Chondrocyte (in vitro differentiated cells): ENCODE measurements at places on chromosomes 3 and 15.

GRCh38 chr3:28232659-28233058, 8.8 kb upstream of the CMC1 start:
- DNase-seq = no peak

DNA sequence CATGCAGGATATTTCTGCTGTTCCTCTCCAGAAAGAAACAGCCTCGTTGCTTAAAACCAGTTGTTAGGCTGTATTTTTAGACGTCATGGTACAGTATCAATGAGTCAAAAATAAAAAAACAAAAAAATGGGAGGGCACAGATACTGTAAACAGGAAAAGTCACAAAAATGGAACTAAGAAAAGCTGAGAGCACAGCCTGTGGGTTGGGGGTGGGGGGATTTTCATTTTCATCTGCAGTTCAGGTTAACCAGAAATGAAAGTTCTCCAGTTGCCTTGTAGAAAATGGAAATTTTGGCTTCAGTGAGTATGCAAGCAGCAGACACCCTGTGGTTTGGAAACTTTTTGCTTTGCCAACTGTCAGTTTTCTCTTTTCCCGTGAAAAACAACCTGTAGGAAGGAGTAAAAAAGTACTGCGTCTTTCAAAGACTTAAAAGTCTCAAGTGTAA, 59.0 kb downstream of the FRMD4B start:
- DNase-seq = no peak

DNA sequence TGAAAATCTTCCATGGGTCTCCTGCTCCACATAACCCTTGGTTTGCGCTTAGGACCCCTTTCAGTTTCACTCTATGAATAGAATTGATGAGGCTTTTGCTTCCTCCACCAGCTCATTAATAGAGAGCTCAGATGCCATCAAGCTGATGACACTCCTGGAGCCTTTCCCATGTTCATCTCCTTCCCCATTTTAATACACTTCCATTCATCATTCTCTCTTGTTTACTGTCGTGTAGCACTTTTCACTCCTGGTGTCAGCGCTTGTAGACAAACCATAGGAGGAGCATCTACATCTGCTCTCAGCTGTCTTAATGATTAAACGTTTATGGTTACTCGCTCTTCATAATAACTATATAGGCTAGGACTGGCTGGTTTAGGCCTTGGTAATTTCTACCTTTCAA, 363.5 kb downstream of the EPHB1 start:
- DNase-seq = no peak

GRCh38 chr3:16174976-16175901, 759 bp downstream of the GALNT15 start:
- DNase-seq = no peak

DNA sequence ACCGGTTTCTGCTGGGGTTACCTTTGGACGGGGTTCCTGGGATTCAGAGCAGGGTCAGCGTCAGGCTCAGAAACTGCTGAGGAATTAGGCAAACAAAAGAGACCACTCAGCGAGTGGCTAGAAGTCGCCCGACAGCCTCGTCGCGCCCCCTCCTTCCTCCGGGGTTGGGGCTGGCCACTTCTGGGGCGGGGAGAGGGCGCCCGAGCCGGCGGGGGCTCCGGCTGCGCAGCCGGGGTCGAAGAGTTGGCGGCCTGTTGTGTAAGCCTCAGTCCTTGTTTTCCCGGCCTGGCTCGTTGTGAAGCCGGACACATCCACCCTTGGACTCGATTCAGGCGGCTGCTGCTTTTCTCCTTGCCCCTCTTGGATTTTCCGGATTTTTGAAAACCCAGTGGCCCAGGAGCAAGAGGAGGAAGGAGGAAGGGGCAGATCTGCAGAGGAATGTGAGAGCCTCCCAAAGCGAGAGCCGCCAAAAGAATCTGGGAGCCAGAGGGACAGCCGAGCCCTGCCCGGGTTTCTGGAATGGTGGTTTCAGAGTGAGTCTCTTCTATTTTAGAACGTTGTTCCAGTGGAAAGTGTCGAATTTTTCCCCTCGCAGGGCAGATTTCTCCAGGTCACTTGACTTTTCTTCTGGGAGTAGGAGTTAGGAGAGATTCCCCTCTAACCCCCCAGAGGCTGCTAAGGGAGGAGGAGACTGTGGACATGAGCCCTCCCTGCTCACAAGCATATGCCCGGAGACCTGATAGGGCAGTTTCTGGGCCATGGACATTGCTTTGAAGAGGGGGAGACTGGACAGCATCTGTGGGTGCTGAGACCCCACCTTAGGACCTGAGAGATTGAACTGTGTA, 666 bp downstream of the SNX33 start:
- no peak for DNase-seq

GRCh38 chr15:25059698-25060471, 105.1 kb downstream of the SNRPN start:
- DNase-seq = peak; percentile 72

- no peak for DNase-seq
Observed at GRCh38 chr3:70108072-70108471, 108.5 kb downstream of the SAMMSON start.

- DNase-seq = no peak
Observed at GRCh38 chr15:38440353-38441129, 13.4 kb upstream of the FAM98B start.

DNA sequence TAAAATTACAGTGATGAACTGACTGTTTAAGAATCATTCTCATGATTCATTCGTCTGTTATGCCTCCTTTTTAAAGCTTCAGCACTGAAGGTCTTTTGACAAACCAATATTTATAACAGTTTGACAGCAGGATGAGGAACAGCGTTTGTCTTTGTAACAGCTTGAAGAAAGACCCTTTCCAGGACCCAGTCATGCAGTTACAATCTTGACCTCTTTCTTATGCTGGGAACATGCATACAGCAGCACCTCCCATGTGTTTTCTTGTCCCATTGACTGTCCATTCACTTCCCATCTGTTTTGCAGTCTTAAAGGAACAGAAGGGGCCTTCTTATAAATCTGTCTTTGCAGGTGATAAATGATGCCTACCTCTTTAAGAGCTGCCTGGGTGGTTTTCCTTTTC, 87.2 kb downstream of the OPA1 start:
- DNase-seq = no peak

DNA sequence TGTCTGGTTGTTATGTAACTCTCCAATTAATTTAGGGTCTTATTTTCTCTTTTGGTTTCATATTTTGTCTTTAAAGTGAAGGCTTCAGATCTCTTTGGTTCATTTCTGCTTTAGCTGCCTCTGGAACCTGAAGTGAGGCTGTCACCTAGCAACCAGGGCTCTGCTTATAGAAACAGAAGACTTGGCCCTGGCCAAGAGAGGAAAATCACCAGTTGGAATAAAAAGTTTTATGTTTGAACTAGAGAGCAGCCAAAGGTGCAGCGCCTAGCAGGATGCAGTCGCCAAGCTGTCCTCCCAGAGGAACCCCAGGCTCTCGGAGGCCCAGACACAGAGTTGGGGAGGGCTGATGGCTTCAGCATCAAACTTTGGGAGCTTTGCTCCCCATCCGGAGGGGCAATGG, 41.1 kb downstream of the LYZL4 start:
- no peak for DNase-seq

GRCh38 chr3:101962055-101962454, 112.7 kb downstream of the NFKBIZ start:
- DNase-seq = no peak

GRCh38 chr3:25707268-25707926, 42.7 kb upstream of the TOP2B start:
- no peak for DNase-seq

- no peak for DNase-seq
Observed at GRCh38 chr3:187594272-187594671, 75.9 kb downstream of the SST start.

DNA sequence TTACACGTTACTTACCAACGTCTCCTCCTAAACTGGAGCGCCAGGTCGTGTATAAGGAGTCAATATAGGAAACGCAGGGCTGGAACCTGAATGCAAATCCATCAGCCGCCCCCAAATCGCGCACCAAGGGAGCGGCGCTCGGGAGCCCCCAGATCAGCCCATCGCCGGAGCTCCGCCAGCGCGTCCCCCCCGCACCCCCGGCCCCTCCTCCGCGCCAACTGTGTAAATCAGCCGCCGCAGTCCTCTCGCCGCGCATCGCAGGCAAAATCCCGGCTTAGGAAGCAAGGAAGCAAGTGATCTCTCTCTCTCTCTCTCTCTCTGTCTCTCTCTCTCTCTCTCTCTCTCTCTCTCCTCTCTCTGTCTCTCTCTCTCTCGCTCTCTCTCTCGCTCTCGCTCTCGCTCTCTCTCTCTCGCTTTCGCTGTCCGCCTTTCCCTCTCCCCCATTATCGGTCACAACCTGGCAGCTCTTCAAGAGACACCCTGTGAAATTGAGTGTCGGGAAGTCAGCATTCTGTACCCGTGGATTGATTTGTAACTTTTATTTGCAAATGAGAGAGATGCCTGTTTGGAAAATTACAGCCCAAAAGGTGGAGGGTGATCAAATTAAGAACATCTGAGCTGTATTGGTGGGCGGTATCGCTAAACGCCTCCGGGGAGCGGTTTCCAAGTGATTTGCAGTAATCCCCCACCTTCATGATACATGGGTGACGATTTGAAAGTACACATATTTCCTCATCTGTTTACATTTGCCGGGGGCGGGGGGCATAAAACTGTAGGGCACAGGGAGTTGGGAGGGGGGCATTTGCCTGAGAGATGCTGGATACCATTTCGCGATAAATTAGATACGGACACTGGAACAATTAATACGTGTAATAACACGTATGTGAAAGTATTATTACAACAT, 645 bp upstream of the SLITRK3 start:
- peak; percentile 61 for DNase-seq

DNA sequence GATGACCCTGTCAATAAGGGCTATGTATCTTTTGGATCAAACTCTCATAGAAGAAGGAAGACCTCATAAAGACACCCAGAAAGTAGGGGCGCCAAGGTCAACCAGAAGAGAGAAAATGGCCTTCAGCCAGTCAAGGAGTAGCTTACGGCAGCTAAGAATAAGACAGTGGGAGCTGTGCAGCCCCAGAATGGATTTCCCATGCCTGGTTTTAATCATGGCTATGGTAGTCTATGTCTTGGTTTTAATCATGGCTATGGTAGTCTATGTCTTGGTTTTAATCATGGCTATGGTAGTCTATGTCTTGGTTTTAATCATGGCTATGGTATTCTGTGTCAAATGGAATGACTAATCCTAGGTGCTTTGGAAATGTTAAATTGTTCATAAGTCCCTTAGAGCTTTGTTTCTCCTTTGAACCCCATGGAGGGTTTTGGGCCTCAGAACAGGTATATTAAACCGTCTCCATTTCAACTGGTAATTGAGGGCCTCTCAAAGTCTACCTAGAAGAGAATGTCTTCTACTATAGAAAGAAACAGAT, 742.0 kb upstream of the CFAP20DC start:
- DNase-seq = no peak

DNA sequence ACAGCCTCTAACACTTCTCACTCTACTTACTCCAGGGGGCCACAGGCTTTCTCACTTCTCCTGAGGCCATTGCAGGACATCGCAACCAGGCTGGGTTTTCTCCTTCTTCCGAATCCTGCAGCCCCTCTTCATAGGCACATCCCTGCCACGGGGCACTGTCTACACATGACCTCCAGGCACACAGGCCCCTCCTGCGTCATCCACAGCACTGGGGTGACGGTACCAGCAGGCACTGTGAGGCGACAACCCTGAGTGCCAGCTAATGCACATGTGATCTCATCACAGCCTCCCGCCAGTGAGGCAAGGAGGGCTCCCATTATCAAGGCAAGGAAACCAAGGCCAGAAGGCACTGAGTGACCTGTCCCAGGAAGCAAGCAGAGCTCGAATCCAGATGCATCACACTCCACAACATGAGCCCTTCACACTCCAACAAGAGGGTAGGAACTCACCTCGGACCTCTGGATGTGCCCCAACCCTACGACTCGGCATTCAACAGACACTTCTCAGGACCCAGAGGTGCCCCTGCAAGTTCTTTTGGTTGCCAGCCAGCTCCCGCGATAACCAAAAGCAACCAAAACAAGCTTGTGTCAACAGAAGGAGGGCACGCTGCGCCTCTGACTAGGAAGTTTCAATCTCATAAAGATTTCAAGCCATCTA, 16.7 kb downstream of the FAM174B start:
- DNase-seq = no peak

DNA sequence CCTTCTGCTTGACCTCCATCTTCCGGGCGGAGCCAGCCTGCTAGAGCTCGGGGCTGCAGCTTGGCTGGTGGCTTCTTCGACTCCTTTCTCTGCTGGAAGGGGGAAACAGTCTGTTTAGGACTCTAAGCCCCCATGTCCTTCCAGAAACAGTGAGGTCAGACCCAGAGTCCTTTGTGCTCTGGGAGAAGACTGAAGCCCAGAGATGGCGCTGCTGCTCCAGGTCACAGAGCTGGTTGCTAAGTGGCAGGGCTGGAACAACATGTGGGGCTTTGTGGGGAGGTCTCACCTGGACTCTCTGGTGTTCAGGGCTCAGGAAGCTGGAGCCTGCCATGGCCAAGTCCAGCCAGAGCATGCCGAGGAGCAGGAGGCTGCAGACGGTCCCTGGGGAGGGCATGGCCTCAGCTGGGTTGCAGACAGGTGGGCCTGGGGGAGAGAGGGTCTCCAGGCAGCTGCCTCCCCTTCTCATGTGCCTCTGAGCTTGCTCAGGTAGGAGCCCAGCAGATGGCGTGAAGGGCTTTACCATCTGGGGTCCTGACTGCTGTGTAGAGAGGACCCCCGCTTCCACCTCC, 2.9 kb downstream of the GHRL start:
- DNase-seq = no peak

DNA sequence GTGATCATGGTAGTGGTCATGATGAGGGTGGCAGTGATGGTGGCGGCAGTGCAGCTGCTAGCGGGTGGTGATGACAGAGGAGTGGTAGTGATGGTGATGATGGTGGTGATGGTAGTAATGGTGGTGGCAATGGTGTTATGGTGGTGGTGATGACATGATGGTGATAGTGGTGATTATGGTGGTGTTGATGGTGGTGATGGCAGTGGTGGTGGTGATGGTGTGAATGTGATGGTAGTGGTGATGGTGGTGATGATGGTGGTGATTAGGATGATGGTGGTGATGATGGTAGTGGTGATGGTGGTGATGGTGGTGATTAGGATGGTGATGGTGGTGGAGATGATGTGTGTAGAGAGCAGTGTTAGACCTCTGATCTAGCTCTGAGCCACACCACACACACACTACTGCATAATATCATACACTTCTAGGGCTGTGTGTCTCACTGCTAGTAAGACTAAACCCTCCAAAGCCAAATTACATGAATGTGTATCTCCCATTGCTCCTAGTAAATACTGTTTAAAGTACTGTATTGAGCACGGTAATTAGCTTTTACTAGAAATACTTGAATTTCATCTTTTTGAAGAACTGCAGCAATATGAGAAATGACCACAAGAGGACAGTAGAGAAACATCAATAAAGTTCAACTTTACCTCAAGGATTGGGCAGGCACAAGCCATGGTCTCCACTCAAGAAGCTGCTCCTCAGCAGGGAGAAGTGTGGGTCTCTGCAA, 28.8 kb downstream of the TMED3 start:
- DNase-seq = no peak

GRCh38 chr3:127714125-127714571, 41.4 kb downstream of the ABTB1 start:
- DNase-seq = no peak

GRCh38 chr3:196965804-196966173, 2.8 kb downstream of the PIGZ start:
- DNase-seq = no peak
